Substantia nigra (tissue), 51 donors: ENCODE measurements at places on chromosomes 7 and 10.
A peak's percentile ranks its signal among the peaks of the same experiment; 100 is the strongest.

GRCh38 chr7:143374561-143374960 is 6.6 kb upstream of the ZYX start:
- DNase-seq, result no peak

DNA sequence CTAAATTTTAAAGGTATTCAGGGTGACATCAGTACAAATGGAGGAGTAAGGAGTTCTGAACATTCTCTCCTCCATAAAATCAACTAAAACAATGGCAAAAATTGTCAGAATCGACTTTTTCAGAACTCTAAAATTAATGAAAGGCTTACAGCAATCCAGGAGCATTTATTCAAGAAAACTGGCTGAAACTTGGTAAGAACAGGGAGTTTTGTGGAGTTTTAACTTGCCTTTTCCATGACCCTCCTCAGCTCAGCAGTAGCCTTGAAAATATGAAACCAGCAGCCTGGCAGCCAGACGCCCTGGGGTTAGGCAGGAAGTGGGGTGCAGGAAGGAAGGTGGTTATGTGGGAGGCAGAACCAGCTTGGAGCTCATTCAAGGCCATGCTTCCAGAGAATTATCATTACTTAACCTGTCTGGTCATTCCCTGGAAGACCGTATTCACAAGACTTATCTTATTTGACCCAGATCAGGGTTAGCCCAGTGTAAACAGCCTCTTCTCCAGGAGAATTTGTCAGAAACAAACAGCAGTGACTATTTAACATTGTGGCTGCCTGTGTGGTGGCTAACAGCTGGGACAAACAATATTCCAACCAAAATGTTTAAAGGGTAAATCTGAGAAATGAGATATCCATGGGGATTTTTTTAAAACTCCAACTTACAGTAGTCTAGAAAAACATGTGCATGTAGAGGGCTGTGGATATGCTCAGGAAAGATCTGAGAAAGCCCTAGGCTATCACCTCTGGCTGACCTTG is 75.7 kb upstream of the MACROH2A2 start:
- no peak for DNase-seq

- no peak for DNase-seq
These were observed 429.0 kb upstream of the POT1 start for GRCh38 chr7:125358551-125359167.

DNA sequence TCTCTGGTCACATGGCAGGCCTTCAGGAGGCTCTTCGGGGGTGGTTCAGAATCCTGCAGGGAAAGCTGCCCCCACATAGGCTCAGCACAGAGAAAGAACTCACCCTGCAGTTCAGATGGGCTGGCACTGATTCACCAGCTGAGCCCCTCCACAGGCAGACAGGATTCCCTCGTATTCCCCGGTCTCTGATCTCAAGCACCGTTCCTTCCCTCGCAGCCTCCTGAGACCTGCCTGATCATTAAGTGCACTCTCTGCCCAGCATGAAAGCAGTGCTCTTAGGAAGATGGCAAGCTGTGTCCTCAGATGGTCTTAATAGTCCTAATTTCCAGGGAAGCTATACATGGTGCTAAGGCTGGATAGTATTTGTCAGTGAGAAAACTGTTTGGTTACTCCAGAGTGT is 78.2 kb upstream of the NPS start:
- DNase-seq, result no peak

DNA sequence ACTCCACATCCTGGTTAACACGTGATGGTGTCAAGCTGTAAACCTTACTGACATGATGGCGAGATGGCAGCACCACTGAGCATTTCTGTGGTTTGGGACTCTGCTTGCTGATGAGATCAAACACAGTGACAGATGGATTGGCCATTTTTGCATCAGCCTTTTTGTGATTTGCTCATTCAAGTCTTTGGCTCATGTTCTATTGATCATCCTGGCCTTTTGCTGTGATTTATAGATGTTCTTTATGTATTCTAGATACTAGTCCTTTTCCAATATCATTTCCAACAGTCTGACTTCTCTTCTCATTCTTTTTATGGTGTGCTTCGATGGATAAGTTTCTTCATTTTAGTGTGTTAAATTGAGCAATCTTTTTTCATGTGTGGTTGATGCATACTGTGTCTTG is 24.7 kb upstream of the DIP2C start:
- DNase-seq, result no peak

DNA sequence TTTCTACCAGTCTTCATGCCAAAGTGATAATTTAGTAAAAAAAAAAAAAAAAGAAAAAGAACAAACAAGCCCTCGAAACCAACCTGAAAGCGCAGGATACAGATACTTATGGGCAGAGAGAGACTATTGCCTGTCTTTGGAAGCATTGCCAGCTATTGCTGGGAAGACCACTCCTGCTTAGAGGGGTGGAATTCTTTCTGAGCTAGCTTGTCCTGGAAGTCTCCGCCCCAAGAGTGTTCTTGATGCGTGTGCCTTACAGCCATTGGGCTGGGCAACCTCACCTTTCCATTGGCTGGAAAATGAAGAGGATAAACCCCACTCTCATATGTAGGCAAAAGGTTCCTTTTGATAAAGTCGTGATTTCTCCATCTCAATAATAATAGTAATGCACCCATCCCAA is 19.9 kb upstream of the INSYN2A start:
- no peak for DNase-seq

DNA sequence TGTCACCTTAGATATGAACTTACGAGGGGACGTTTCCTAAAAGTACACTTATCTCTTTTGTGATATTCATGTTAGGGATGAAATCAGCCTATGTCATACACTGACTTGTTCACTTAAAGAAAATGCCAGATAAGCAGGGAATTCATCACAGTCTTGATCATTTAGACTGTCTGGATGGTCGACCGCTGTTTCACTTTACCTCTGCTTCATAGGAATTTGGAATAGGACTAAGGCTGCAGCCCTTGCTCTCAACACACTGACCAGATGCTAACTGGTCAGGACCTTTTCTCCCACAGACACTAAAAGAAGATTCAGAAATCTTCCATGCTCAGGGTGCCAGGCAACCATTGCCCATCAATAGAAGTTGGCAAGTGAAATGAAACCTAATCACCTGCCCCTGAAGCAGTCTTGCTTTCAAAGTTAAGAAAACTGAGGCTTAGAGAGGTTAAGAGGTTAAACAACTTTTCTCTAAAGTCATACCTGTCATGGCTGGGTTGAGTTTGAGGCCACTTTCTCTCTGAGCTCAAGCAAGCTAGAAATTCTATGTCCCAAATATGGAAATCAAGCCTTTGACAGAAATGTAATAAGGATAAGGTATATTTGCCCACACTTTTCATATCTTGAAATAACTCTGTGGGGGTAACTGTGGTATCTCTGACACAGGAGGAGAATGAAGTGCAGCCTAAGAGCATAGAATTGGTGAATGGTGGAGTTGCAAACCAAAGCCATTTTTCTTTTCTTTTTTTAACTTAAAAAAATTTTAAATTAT is 77.1 kb downstream of the MAP3K8 start:
- no peak for DNase-seq

DNA sequence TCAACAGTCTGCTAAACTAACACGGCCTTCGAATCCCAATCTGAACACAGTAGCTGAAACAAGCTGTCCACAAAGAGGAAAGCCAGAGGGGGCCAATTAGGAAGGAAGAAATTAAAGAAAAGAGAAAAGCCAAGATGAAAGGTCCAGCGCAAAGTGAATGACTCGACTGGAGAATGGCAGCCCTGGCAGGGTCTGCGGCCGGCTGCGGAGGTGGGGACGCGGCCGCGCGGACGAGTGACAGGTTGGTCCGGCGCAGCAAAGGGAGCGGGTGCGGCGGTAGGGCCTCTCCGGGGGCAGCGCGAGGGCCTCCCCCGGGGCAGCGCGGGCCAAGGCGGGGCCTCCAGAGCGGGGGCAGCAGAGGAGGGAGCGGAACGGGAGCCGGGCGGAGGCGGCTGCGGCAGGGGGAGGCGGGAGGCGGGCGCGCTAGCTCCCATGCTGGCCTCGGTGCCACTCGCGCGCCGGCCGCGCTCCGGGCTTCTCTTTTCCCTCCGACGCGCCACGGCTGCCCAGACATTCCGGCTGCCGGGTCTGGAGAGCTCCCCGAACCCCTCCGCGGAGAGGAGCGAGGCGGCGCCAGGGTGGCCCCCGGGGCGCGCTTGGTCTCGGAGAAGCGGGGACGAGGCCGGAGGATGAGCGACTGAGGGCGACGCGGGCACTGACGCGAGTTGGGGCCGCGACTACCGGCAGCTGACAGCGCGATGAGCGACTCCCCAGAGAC is at the start of gene VWC2:
Gene VWC2, plus strand, starts transcription at position 421 of the 718 bp plus-strand sequence. CDS start 1,798 bp downstream, outside the sequence.
- no peak for DNase-seq

DNA sequence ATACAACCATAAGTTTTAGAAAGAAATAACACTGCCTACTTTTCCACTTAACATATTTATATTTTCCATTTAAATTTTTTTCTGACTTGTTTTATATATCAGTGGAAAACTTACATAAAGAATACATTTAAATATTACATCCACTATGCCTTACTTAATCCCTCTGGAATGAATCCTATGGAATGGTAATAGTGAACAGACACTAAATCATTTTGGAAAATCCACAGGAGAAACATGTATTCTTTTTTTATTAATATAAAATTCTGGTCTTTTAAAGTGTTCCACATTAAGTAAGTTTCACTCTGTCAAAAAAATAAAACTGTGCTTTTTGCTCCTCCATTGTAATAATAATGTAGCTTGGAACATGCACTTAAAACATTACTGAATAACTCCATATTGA is 236.8 kb upstream of the LRRN3 start:
- DNase-seq, result no peak

DNA sequence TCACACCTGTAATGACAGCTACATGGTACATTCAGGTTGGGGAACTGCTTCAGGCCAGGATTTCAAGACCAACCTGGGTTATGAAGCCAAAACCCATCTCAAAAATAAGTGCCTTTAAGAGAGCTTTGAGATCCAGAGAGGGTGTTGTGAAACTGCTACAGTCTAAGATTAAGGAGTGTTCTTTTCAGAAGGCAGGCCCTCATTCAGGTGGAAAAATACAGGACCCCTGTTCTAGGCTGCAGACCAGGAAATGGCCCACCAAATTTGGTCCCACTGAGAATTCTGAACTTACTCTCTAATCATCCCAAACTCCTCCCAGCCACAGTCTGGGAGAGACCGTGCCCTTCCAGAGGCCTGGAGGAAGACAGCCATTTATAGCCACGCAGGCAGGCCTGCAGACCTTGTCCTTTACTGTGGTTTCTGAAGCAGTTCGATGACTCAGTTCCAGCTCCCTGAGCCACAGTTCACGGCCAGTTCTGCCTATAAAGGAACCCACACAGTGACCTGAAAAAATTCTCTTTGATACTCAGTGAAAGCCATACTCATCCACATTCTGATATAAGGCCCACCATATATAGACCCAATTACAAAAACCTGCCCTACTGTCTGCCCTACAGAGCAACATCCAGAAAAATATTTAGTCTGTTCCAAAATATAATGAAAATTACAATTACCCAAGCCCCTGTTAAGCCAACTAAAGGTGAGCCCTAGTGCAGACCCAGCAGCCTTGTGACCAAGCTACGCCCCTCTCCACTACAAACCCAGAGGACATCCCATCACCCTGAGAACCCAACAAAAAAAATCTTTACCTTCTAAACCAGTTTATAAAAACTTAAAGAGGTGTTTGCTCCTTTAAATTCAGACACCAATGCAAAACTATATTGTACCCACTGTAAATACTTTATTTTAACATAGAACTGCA is 21.2 kb downstream of the ZNF680 start:
- no peak for DNase-seq

GRCh38 chr7:144656965-144657517 is 178.8 kb downstream of the TPK1 start:
- no peak for DNase-seq

- no peak for DNase-seq
These were observed 862.6 kb downstream of the SORCS3 start for GRCh38 chr10:105503714-105504113.

DNA sequence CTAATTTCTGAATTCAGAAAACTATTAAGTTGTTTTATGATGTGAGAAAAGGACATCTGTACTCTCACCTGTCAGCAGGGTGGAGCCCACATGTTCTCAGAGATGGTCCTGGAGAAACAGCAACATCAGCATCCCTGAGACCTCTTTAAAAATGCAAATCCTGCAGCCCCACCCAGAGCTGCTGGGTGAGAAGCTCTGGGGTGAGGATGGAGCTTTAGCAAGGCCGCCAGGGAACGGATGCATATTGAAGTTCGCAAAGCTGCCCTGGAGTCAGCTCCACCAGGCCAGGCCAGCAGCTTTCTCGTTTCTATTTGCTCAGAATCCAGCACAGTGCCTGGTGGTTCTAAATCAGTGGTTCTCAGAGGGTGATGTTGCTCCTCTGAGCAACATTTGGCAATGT is 49.1 kb downstream of the PRKCQ start:
- no peak for DNase-seq

DNA sequence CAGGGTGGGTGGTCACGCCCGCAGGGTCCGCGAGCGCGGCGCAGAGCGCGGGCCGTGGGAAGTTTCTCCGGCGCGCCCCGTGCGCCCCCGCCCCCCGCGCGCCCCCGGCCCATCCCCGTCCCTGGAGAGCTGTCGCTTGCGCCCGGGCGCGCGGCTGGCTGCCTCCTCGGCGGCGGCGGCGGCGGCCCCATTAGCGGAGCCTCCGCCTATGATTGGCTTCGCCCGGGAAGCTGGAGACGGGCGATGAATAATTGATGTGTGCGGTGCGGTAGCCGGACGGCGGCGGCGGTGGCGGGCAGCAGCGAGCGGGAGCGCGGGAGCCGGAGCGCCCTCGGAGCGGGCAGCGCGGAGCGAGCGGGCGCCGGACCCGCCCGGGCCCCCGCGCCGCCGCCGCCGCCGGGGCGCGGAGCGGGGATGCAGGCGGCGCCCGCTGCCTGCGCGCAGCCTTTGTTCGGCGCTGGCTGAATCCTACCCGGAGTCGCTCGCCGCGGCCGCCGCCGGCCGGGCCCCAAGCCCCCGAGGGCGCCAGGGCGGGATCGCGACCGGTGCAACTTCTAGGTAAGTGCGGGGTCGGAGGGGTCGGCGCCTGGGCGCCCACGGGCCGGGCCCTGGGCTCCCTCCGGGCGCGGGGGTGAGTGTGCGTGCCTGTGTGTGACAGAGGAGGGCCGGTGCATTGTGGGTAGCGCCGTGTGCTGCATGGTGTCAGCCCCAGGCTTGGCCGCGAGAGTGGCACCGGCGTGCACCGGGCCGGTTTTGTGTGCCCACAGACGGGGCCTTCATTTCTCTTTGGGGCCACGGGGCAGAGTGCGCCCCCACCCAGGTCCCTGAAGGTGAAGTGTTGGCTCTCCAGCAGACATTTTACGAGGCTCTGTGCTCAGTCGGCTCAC is 103.8 kb upstream of the PPIF start:
- peak; percentile 35 for DNase-seq

DNA sequence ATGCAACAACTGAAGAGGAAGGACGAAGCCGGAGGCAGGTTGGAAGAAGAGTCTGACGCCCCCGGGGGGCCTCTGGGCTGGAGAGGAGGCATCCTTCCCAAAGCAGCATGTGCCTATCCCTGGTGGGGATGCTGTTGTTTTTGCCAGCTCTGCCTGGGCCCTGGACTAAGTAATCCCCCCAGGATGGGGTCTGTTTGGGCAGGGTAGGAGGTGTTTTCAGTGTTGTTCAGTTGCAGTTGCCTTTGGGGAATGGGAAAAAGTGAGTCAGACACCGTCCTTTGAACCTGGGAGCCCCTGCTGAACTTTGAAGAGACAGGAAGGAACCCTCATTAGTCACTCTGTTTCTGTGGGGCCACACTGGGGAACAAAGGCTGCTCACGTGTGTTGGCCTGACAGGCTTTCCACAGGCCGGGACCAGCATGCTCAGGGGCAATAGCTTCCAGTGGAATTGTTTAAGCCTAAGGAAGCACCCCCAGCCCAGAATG is 35.2 kb upstream of the GDF10 start:
- DNase-seq, result no peak

GRCh38 chr10:49330127-49330665 is 31.2 kb downstream of the C10orf71 start:
- no peak for DNase-seq
